ENCODE measurements at places on chromosomes 3 and 15.

DNA sequence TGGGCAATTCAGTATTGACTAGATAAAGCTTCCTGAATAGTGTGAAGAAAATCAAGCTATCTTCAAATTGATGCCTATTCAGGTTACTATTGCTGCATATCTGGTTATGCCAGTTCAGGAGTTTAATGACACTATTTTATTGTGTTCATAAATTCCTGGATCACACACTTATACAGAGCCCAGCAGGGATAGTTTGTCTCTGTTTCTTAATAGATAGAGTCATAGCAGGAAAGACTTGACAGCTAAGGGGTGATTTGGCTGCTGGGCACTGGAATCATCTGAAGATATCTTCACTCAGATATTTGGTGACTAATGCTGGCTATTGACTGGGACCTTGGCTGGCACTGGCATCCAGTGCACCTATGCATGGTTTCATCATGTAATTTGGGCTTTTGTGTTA is 187.8 kb downstream of the PYDC2 start:
- no peak for DNase-seq

- no peak for DNase-seq
Measured at GRCh38 chr3:141287326-141287725, 55.7 kb downstream of the PXYLP1 start.

GRCh38 chr3:125148016-125148812 is 64.3 kb downstream of the SLC12A8 start:
- no peak for DNase-seq

DNA sequence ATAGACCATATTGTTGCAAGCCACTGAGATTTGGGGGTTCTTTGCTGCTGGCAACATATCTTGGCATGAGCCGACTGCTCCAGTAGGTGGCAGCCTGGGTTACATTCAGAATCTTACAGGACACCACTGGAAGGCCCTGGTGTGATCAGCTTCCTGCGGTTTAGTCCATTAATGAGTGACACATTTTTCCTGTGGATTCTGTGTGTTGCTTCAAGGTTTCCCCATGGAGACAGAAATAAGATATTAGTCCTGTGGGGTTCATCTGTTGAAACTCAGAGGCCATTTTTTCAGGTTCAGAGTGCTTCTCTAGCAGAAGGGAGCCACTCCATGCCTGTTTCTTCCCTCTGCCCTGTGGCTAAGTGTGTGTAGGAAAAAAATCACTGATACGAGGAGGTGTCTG is 116.2 kb downstream of the MFSD1 start:
- DNase-seq = no peak

GRCh38 chr3:64871834-64872249 is 184.0 kb upstream of the ADAMTS9 start:
- no peak for DNase-seq

DNA sequence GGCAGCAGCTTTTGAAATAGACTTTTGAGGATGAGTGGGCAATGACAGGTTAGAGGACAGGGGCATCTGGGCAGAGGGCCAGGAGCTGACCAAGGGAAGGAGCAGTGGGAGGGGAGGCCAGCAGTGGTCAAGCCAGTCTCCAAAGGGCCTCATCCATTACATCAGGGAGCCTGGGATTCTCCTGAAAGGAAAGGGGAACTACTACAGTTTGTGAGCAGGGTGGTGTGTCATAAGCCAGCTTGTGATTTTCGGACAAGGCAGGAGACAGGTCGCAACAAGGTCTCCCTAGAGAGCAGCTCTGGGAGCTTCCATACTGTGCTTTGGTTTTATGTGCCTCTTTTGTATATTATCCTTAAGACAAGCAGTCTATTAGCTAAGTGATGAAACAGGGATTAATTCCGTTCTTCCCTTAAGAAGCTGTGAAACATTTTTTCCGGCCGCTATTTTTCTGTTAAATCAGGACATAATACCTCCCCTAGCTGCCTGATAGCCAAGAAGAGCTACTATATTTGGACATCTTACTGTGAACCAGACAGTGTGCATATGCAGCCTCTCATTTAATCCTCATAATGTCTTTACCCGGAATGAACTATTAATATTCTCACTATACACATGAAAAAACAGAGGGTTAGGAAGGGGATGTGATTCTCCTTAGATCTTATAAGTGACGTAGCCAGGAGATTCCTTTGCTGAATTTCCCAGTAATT is 46.4 kb downstream of the C2CD4B start:
- DNase-seq = no peak

DNA sequence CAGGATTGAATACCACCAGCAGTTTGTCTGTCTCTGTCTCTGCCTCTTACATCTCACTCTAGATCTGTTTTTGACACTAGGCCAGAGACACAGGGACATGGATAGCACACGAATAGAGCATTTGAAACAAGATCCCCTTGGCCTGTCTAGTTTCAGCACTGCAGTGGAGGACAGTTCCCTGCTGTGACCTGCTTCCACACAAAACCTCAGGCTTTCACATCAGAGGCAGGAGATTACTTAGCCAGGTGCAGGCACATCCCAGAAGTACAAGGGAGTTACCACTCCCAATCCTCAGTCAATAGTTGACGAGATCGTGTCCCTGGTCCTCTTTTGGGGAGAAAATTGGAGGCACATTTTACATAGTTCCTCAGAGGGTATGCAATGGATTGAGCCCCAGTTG is 34.0 kb upstream of the CCK start:
- no peak for DNase-seq

DNA sequence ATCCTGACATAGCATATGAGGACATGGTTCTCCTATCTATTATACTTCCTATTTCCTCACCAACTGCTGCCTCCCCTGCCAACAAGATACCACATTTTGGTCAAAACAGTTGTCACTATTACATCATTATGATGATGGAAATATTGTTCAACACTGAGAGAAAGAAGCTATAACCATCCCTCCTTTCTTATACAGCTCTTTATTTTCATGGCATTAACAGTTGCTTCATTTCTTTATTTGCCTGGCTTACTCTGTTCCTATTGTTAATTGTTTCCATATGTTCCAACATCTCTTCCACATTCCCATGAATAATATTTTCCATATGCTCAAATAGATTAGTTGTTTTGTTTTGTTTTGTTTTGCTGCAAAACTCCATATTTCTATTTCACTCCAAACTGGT is 40.8 kb upstream of the FILIP1L start:
- no peak for DNase-seq

DNA sequence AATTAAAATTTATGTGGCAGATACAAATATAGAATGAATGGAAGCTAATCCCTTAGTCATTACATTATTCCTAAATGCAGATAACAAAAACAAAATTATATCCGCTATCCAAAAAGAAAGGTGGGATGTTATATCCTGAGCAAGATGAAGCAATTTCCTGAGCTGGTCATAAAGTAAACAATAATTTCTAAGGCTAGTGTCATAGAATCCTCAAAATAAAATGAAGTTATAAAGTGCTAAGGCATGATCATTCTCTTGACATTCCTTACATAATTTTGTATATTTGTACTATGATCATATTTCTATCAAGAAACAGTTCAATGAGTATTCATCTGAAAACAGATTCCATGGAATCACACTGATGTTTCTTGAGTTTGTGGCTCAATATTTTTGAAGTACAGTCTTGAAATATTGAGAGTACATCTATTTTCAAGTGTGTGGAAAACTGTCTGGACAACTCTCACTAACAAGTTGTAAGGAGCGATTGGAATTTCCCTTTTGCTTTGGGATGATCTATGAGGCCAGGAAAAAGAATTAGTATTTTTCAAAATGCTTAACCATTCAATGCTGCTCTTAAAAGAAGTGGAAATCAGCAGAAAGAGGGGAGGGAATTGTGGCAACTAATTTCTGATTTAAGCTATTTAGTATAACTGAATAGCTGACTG is 92.4 kb downstream of the ABI3BP start:
- DNase-seq = no peak

DNA sequence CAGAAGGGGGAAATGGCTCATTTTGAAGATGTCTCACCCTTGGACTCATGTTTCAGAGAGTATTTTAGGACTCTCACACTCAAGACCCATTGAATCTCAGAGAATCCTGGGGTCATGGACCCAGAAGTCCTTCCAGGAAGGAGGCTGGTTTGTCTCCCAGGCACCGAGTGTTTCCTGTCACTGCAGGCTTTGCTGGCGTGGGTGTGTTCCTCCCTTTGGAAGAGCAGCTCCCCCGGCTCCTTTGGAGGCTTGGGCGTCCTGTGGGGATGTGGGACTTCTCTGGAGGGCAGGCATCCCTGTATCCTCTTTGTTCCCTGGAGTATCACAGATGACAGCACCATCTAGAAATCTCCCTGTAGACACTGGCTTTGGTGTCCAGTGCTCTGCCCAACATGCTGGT is 40.0 kb downstream of the DNAH1 start:
- no peak for DNase-seq

- no peak for DNase-seq
Measured at GRCh38 chr15:59205839-59206622, 612 bp upstream of the LDHAL6B start.

GRCh38 chr15:68228143-68228970 is 1.2 kb downstream of the CLN6 start:
- no peak for DNase-seq

- no peak for DNase-seq
Measured at GRCh38 chr3:63230146-63230545, 48.0 kb upstream of the SYNPR start.

- DNase-seq = no peak
Measured at GRCh38 chr3:137110392-137110996, 152.7 kb downstream of the IL20RB start.

GRCh38 chr15:52800828-52801747 is 11.0 kb upstream of the ONECUT1 start:
- no peak for DNase-seq

GRCh38 chr15:87604857-87605446 is 651.6 kb downstream of the NTRK3 start:
- DNase-seq = no peak

DNA sequence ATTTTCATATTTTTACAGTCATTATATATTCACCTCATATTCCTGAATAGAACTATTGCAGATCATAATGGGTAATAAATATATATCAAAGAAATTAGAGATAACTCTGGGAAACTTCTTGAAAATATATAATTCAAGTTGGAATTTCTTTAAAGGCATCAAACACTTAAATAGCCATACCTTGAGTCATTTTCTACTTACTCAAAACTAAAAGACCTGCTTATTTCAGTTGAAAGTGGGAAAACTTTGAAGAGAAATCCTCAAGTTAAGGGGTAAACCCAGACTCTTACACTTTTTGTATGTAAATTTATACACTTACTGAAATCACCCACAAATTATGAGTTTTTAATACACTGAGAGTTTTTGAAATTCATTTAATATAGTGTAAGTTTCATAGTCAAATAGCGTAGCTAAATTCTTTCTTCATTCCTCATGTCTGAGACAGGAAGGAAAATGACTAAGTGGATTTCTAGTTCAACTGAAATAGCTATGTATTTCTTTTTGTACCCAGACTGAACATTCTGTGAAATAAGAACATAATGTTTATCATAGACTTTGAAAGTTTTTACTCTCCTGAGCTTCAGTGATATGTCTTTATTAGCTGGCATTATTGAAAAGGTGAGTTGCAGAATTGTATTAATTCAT is 4.6 kb upstream of the ALCAM start:
- DNase-seq = no peak

DNA sequence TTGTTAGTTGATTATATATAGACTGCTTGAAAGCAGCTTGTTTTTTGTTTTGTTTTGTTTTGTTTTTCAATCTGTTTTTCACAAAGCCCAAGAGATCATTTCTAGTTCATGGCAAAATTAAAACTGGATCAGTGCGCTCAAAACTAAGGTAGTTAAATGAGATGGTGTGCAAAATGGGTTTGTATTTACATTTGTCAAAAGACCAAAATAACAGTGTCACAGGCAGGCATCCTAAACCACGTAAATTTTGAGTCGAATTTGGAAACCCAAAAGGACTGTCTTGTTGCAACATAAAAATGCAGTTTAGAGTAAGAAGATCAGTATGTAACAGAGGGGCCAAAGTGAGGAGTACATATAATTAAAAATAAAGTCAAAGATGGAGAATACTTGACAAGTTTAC is 2.4 kb downstream of the DMXL2 start:
- no peak for DNase-seq

DNA sequence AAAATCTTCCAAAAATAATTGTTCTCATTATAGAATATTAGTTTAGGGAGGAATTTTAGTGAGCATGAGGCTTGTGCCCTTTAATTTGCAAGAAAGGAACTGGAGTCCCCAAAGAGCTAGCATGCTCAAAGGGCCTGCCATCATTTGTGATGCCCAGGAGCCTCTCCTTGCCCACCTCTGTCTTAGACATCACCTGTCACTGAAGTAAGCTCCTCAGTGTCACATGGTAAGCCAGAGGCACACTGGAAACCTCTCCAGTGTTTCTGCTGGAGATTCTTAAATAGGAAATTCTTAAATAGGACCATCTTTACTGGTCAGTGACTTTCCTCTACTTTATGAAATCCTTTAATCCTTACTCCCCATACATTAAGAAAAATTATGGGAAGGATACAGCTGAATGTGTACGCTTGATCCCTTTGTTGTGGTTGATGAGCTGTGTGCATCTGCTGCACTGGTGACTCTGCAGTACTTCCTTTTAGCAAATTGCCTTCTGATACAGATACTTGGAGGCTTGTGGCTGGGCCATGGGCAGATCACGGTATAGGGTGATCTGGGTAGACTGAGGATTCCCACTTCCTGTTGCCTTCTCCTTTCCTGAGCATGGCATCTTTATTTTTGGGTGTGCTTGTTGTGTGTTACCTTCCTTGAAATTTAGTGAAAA is 197.4 kb downstream of the KLHL25 start:
- no peak for DNase-seq

- DNase-seq = no peak
Measured at GRCh38 chr3:27729748-27730611, 7.9 kb upstream of the EOMES start.

GRCh38 chr15:78213956-78214355 is 20.4 kb downstream of the ACSBG1 start:
- DNase-seq = no peak

DNA sequence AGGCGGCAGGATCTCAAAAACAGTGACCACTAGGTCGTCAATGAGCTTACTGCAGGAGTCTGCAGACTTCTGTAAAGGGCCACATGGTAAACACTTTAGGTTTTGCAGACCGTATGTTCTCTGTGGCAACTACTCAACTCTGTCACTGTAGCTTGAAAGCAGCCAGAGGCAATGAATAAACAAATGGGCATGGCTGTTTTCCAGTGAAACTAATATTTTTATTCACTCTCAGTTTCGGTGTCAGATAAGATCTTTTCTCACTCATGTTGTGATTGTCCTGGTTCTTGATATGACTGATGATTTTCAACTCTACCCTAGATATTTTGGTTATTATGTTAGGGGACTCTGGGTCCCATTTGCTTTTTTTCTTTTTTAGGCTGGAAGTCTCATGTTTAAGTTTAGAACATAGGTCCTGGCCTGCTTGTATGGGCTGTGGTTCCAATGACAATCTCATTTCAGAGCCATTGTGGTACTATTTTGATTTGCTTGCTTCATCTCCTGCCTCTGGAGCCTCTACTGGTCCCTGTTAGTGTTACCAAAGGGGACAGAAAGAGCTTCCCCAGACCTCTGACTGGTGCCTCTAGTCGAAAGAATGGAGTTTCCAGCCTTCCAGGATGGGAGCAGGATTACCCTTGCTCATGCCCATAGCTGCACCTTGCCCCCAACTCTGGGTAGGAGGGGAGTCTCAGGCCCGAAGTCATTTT is 222.0 kb downstream of the STT3B start:
- no peak for DNase-seq
